GM03348 (cell line): ENCODE measurements at places on chromosomes 6 and 20.

GRCh38 chr6:149032599-149033405 lies 284.7 kb upstream of the TAB2 start:
- peak; percentile 76 for DNase-seq

DNA sequence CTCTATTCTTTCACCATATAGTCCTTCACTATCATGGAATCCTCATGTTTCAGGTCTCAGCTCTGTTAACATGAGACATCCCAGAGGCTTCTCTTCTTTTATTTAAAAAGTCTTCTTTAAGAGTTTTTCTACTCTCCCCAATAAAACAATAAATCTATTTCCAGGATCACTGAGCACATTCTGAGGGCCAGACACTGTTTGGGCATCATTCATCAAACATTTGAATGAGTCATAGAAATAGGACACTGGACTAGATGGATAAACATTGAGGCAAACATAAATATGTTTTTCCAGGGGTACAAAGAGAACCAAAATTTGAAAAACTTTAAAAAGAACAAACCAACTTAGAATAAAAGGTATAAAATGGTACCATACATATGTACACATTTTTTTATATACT lies 554.4 kb downstream of the KIF16B start:
- no peak for DNase-seq

DNA sequence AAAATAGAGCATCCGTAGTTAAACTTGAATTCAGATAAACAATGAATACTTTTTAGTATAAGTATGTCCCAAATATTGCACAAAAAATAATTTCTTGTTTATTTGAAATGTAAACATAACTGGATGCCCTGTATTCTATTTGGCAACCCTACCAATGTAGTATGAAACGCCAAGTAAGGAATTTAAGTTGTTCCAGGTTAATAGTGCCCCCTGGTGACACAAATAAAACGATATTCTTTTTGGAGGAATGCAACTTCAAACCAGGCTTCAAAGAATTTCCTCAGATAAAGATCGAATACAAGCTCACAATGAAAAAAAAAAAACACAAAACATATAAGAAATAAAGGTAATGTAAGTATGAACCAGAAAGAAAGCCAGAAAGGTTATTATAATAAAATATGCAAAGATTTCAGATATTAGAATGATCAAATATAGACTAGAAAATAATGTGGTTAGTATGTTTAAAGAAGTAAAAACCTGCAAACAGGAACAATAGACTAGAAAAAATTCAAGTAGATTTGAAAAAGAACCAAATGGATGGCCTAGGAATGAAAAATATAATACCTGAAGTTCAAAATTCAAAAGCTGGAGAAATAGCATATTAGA lies 18.4 kb upstream of the AKAP7 start:
- peak; percentile 41 for DNase-seq

GRCh38 chr6:150590446-150590845 lies 9.2 kb upstream of the PLEKHG1 start:
- no peak for DNase-seq

DNA sequence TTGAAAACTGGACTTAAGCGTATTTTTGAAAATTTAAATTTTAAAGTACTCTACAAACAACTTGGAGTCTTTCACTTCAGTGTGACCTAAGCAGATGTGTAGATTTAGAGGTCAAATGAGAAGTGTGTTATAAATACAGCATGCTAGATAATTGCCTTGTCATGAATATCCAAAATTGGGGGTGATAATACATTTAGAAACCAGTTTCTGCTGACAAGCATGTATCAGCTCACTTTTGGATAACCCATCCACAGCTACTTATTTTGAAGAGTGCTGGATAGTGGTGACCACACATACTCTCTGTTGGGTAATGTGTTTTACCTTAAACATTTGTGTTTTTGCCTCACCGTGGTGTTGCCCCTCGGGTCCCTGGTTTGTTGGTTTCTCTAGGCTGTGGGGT lies 14.9 kb downstream of the RREB1 start:
- DNase-seq = no peak

DNA sequence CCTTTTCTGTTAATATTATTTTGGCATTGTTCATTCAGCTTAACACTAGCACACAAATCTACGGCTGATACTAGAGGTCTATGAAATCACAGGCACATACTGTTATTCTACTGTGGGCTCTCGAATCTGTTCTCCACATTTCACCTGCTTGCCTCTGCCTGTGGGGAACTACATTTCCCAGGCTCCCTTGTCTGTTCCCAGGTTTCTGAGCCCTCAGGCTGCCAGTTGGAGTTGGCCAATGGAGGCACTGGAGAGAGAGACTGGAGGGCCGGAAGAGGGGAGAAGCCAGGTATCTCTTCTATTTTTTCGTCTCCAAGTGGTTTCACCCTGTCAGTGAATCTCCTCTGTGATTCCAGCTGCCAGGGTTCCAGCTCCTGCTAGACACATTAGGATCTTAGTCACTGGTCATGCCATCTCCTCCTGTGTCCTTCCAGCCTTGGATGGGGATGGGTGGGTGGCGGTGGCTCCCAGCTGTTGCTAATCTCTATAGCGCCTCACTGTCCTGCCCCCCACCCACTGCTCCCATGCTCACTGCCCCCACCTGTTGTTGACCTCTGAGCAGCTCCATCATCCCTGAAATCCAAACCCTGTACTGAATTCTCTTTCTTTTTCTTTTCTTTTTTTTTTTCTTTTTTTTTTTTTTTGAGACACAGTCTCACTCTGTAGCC lies 188.2 kb downstream of the LRFN2 start:
- no peak for DNase-seq
